ENCODE measurements at places on chromosomes 6 and 20.

DNA sequence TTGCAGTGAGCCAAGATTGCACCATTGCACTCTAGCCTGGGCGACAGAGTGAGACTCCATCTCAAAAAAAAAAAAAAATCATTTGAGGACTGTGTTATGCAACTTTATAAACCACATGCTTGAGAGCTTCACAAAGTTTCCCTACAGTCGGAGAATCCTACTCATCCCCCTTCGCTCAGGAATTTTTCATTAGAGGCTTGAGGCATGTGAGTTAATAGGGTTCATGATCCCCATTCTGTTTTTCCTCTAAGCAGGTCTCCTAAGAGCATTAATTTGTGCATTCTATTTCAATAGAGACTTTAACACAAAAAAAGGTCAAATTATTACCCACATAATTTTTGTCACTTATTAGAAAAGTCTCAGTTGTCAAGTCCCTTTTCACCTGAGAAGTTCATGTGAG lies 103.7 kb upstream of the SOX4 start:
- no peak for DNase-seq

- no peak for DNase-seq
Observed at GRCh38 chr20:61220131-61220530, 31.9 kb upstream of the CDH4 start.

DNA sequence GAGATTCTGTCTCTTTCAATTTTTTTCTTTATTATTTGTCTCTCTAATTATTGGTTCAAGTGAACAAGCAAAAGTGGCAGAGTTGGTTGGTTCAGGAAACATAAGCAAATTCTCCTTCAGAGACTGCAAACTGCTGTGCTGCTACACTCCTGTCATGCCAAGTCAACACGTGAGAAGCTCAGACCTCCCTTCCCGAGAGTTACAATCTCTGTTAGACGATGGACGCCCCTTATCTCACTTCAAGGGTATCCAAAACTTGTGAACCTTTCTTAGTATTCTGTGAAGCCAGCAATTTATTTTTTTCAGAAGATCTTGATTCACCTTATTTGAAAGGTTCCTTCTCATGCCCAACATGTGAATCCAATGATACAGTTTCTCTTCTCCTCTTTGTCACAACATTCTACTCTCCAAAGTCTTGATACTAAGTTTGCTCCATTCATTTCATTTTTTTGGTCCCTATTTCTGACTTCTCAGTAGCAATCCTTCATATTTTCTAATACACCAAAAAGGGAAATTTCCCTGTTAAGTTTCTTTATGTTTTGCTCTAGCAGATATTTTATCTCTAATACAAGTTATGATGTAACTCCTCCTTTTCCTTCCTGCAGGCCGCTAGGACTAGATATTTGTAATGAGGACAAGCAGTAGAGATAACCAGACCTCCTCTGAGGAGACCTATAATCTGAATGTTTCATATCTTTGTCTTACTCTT lies 448.8 kb upstream of the CITED2 start:
- DNase-seq: no peak

GRCh38 chr6:43969158-43969981 lies 157.9 kb downstream of the MRPL14 start:
- DNase-seq: no peak

DNA sequence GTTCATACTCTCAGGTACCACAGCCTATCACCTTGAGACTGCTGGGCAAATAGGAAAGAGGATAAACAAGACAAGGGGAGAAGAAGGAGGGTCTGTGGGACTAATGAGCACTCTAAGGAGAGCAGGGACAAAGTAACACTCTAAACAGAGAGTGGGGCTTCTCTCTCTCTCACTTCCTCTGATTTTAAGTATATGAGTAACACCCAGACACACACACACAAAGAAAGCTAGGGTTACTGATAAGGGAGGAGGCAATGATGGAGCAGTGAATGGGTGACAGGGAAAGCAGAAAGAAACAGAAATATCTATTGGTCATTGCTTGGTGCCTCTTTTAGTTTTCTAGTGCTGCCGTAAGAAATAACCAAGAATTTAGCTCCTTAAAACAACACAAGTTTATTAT lies 96.2 kb upstream of the RNF217 start:
- no peak for DNase-seq

DNA sequence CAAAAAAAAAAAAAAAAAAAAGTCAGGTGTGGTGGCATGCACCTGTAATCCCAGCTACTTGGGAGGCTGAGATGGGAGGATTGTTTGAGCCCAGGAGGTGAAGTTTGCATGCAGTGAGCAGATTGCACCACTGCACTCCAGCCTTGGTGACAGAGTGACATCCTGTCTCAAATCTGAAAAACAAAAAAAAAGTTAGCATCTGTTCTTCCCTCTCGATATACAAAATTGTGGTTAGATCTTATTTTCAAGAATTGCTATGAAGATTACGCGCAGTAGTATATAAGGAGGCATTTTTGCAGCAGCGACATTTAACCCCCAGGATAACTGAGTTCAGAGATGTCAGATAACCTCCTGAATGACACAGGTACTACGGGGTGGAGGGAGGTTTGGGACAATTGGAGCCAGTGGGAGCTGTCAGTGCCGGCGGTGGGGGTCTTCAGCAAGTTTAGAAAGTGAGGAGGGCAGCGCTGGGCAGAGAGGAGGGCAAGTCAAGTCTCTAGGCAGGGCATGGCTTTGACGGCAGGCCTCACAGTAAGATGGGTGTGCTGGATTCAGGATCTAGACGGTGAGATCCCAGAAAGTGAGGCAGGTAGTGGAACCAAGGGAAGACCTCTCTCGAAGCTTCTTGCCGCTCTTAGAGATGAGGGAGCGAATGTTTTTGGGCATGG lies 26.2 kb upstream of the MRPS18A start:
- no peak for DNase-seq

DNA sequence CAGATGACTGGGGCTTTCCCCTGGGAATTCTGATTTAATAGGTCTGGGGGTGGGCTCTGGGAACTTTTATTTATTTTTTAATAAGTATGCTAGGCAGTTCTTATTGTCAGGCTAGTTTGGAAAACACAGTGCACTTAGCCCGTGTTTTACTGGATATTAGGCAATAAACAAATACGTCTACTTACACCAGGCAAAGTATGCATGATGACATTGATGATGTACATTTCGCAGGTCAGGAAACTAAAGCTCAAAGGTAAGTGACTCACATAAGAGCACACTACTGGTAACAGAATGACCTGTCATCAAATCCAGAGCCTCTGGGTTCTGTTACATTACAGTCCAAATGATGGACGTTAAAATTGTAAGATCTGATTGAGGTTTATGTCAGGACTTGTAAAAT lies 144.4 kb upstream of the EXOC2 start:
- DNase-seq: no peak

- no peak for DNase-seq
Observed at GRCh38 chr6:138999949-139000725, 12.1 kb upstream of the REPS1 start.

DNA sequence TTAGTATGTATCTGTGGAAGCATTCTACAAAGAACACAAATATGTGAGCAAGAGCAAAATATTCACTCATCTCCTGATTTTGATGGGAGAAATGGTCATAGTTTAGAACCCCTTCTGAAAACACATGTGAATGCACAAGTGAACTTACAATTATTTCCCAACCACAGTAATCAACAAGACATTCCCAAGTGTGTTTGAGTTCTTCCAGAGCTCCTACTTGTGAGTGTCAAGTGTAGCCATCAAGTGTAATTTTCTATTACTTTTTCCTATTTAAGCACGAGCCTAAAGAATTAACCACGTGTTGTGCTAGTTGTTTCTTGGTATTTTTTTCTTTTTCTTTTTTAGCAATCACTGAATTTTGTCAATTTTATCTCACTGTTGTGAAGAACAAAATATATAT lies 402.3 kb downstream of the NKAIN2 start:
- no peak for DNase-seq

DNA sequence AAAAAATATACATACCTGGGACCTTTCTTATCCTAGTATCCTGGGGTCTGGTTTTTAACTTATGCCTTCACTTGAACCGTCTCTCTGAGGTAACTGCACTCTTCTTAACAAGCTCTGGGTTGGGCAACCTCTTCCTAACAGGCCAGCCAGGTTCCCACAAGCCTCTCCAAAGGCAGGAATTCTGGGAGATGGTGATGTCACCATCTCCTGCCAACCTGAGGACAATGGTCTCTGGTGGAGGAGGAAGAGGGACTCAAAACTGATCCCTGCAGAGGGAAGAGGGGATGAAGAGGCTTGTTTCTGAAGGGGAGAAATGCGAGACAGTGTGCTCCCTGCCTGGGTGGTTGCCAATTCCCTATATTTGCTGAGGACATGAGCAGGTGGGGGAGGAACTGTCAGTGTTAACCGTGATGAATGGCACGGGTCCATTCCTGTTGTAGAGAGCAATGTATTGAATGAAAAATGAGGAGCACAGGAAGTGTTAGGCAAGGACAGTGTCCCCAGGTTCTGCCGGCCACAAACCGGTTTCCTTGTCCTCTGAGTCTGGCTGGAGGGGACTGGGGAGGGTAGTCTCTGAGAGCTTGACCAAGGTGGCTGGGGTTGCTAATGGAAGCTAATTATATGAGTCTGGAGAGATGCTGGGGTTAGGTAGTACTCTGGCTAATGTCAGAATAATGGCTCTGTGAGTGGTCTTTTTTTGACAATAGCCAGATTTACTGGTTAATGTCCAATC lies 95.5 kb downstream of the KCNB1 start:
- no peak for DNase-seq

- no peak for DNase-seq
Observed at GRCh38 chr20:46963758-46964617, 69.3 kb downstream of the EYA2 start.

- no peak for DNase-seq
Observed at GRCh38 chr6:70673054-70673453, 5.4 kb downstream of the SMAP1 start.

GRCh38 chr6:1322156-1322555 lies 10.3 kb downstream of the FOXQ1 start:
- no peak for DNase-seq

DNA sequence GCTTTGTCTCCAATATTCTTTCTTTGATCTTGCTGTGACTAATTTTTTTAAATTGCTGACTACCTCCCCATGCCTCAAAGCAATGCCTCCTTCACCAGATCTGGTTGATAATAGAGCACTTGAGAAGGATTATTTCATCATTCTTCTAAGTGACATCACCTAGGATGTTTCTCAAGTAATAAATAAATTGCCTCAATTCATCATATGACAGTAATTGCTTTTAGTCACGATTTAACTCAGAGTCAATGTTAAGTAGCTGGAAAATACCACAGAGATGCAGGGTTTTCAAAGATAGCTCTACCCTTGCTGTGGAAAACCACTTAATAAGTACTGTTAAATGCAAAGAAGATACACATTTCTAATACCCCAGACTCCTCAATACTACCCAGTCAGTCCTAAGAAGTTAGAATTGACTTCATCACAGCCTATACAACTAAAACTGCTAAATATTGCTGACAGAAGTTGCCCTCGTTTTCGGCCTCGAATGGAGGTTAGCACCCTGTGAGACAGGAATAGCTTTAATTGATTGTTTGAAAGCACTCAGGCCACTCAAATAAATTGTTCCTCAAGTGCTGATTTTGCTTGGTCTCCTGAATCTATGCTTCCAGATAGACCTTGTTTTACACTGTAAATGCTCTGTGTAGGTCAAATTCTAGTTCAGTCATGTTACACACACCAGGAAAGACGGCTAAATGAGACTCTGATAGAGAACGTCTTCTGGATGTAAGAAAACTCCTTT lies 640.6 kb upstream of the CHD6 start:
- no peak for DNase-seq

- no peak for DNase-seq
Observed at GRCh38 chr20:53940907-53941545, 129.4 kb downstream of the BCAS1 start.

DNA sequence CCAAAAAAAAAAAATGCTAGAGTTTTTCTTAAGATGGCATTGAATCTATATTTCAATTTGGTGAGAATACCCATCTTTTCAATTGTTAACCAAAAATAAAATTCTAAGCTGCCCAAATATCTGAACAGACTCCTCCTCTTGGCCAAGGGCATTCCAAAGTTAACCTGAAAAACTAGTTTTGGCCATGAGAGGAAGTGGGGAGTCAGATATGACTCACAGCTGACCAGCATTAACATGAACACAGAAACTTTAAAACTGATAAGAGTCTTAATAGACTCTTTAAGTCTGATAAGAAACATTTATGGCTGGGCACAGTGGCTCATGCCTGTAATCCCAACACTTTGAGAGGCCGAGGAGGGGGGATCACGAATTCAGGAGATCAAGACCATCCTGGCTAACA lies 171.3 kb downstream of the FAXC start:
- DNase-seq: no peak

GRCh38 chr6:21263531-21264287 lies 329.8 kb upstream of the SOX4 start:
- DNase-seq: no peak

- DNase-seq: no peak
Observed at GRCh38 chr6:52201046-52201445, 14.9 kb downstream of the IL17A start.

DNA sequence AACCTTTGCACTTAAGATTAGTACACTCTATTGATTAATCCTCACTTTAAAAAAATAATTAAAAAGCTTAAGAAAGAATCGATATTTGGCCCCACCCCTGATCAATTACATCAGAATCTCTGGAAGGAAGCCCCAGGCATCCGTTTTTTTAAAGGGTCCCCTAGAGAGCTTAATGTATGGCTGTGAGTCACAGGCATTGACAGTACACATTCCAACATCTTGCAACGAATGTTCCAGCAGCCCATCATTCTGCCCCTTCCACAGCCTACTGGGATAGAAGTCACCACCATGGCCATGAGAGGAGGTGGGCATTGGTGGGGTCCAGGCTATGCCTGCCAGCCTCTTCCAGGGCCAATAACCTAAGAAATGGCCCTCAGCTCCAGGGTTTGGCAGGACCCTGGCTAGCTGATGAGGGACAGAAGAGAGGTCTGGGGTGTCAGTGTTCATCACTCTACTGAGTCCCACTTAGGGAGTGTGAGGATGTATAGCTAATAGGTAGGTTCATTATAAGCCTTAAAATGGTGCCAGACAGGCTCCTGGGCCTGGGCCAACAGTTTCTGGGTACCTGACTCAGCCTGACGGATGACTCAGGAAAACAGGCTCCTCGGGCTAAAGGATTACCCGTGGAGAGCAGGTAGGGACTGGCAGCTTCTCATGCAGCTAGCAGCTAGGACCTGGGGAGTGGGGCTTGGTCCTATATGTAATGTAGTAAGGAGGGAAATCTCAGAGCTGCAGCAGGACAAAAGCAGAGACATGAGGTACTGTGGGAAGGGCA lies 40.4 kb downstream of the MDGA1 start:
- no peak for DNase-seq

GRCh38 chr20:58004146-58004545 lies 224.3 kb downstream of the ANKRD60 start:
- no peak for DNase-seq

- no peak for DNase-seq
Observed at GRCh38 chr6:31965700-31966099, 6.2 kb downstream of the DXO start.

- DNase-seq: no peak
Observed at GRCh38 chr6:159833556-159833955, 33.5 kb downstream of the PNLDC1 start.
